AG08396 (cell line): ENCODE measurements at places on chromosomes 5 and 9.

DNA sequence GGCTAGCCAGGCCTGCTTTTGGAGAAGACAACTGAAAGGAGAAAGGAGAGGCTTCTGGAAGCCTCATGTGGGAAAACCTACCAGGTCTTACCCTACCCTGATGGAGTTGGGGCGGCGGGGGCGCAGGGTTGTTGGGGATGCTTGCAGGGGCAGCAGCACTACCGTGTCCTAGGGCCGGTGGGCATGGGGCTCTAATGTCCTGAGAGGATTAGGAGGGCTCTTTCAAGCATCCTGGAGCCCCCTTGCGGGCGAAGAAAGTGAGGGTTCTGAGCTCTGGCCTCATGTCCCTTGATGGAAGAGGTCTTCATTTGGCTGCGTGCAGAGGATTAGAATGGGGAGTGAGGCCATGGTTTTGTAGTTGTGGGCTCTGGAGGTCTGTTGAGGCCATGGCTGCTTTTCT lies 86.9 kb upstream of the PITX1 start:
- DNase-seq = no peak

DNA sequence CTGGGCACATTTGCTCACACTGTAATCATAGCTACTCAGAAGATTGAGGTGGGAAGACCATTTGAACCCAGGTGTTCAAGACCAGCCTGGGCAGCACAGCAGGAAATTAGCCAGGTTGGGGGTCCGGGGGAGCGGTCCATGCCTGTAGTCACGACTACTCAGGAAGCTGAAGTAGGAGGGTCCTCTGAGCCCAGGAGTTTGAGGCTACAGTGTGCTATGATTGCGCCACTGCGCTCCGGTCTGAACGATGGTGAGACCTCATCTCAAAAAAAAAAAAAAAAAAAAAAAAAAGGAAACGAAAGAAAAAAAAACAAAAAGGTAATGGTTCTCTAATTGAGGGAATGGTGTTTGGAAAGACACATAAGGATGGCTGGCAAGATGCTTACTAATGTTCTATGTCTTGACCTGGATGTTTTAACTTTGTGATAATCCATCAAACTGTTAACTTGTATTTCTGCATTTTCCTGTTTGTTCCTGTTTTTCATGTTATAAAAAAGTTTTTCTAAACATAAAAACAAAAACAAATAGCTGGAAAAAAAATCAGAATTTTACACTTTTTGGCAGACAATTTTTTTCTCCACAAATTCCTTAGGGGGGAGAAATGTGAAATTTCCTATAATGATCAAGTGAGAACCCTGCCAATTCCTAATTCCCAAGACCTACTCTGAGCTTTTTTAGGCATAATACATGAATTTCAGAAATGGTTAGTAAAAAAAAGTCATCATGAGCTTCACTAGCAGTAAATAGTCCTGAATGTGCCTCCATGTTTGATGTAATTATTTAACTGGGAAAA lies 96.9 kb downstream of the DENND1A start:
- DNase-seq = no peak

DNA sequence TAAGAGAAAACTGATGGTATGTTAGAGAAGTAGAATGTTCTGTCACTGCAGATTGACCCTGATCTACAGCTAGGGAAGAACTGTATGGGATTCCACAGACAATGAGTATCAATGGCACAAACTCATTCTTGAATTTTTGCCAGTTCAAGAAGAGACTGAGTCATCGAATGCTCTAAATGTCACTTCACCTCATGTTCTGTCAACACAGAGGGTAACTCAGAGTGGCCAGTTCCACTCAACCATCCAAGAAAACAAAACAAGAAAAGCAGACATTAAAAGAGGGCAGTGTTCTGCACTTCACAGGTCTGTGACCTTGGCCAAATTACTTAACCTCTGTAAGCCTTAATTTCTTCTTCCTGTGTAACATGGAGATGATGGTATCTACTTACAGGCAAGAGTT lies 132.2 kb upstream of the HMHB1 start:
- DNase-seq = peak; percentile 20

- DNase-seq = no peak
Observed at GRCh38 chr9:38391278-38392118, 1.0 kb upstream of the ALDH1B1 start.

GRCh38 chr5:35047785-35048404 lies at the start of gene AGXT2:
Gene AGXT2 (minus strand): TSS chr5:35047949. CDS start chr5:35047892, 57 bp downstream.
- DNase-seq = no peak

GRCh38 chr9:35385042-35385441 lies 104.9 kb upstream of the RUSC2 start:
- peak; percentile 68 for DNase-seq

GRCh38 chr5:139919308-139919707 lies 123.7 kb downstream of the PSD2 start:
- no peak for DNase-seq

DNA sequence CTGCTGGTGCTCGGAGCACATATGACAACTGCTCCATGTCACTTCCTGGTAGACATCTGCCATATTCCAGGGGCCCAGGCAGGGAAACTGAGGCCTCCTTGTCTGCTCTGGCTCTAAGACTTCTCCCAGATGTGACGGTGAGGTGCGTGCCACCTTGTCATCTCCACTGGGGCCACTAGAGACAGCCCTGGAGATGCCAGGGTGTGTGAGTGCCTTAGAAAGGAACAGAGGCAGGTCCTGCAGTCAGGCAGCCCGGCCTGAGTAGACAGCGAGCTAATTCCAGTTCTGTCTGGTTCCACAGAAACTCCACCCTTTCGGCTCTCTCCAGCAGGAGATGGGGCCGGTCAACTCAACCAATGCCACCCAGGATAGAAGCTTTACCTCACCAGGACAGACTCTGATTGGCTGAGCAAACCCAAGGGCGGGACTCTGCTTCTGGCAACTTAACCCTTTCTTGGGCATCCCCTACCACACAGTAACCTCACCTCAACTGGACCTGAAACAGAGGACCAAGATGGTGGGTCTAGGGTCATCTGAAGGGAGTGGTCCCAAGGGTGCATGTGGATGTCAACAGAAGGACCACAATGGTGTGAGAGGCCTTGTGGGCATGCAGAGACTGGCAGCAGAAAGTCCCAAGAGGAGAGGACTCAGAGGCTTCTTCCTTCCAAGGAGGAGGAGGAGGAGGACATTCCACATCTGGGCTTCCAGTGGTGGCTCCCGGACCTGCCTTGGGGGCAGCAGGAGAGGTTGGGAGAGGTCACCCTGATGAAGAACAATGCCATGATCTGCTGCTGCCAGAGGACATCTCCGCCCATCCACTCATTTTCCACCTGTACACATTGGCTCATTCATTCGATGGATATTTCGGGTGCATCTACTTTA lies 77.7 kb downstream of the RGS3 start:
- peak; percentile 75 for DNase-seq

DNA sequence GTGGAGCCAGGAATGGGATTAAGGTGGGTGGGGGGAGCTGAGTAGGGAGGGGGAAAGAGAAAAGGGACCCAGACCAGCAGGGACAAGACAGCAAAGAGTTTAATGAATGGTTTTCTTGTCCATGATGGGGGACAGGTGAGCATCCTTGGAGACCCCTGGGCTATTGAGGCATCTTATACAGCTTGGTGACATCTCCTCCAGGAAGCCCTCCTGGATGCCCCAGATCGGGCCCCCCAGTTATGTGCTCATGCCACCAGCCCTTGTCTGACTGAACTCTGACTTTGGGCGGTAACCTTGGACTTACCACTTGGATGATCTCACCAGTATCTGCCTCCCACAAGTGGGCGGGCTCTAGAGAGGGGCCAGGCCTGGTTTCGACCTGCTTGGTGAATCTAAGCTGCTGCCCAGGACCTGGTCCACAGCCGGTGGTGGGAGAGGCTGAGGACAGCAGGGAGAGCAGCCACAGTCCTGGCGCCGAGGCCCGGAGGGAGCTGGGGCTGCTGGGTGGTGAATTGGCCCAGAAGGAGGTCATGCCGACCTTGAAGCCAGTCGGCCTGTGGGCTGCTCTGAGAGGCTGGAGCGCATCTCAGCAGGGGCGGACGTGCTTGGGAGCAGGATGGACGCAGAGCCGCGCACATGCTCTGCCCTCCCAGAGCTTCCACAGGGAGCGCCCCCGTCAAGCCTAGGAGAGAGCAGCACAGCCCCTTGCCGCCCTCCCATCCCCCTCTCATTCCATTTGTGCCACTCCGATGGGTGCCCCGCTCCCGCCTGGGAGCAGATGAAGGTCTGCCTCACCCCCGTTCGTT lies 36.2 kb downstream of the UNC5A start:
- no peak for DNase-seq

GRCh38 chr5:122921826-122922225 lies 76.4 kb downstream of the SNX24 start:
- DNase-seq = no peak

GRCh38 chr5:87347272-87347671 lies 65.5 kb downstream of the CCNH start:
- no peak for DNase-seq

DNA sequence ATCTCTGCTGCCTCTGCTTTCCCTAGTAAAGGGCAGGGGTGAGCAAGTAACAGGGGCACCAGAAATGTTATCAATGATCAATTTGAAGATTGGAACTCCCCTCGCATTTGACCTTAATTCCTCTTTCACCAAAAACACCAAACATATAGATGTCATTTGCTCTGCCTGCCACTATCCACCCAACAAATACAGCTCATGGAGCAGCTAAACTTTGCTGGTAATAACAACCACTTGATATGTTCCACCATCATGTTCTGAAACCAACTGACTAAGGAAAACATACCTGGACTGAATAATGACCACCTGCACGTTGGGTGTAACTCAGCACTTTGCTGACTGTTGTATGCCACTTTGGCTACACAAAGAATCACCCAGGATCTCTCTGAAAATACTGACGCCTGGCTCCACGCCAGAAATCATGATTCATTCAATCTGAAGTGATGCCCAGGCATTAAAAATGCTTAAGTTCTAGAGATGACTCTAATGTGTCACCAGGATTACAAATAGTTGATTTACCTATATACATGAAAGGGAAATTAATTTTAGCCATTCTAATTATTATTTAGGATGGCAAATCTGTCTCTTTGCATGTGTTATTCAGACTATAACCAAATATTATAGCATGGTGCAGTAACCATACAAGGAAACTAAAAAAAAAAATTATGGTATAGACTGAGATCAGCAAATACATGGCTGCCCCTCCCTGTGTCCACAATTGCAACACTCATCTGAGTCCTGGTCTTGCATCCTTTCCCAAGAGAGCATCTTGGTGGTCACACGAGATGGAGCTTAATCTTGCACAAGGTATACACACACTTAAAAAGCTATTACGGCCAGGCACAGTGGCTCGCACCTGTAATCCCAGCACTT lies 43.1 kb upstream of the TTC39B start:
- DNase-seq = no peak

- no peak for DNase-seq
Observed at GRCh38 chr9:136149337-136149736, 30.7 kb upstream of the TMEM250 start.

DNA sequence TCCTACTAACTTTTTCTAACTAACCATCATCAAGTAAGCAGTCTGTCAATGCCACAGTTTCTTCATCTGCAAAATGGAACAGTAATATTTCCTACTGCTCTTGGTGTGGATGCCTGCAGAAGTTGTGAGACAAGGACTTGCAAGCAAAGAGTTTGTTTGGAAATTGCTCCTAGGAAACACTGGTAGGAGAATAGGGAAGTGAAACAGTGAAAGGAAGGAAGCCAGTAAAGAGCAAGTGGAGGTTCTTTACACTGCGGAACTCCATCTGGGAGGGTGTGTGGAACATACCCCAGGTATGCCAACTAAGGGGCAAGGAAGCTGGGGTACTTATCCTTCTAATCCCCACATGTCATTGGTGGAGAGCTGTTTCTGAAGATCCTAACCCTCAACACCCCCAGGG lies 119.9 kb downstream of the FOXD1 start:
- no peak for DNase-seq

DNA sequence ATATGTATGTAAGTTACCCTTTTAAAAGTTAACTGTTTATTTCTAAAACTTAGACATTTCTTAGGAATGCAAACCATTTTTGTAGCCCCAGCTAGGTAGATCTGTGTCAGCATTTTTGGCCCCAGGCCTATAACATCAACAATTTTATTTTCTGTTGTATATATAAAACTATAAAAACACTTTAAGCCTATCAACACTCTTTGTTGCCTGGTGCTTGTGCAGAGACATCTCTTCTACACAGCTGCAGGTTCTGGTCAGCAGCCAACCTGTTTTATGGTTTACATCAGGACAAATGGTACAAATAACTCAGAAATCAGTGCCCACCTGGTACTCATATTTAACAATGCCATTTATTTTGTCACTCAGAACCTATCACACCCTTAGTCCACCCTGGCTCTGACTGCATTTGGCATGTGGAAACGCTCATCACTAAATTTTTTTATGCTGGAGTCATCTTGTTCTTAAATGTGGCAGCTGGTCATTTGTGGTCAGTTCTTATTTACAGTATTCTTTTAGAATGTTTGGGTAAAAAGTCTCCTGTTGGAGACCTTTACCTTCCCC lies 173.4 kb downstream of the DNAH5 start:
- DNase-seq = peak; percentile 52

DNA sequence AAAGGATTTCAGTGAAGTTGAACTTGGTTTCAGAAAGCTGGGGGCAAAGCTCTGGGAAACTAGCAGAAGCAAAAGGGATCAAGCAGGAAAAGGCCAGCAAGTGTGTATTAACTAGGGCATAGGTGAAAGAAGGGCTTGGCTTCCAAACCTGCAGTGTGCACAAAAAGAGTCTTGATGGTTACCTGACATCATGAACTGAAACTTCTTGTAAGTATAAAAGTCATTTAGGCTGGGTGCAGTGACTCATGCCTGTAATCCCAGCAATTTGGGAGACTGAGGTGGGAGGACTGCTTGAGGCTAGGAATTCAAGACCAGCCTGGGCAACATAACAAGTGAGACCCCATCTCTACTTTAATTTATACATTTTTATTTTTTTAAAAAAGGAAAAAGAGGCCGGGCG lies 216.4 kb downstream of the EPB41L4A start:
- no peak for DNase-seq

DNA sequence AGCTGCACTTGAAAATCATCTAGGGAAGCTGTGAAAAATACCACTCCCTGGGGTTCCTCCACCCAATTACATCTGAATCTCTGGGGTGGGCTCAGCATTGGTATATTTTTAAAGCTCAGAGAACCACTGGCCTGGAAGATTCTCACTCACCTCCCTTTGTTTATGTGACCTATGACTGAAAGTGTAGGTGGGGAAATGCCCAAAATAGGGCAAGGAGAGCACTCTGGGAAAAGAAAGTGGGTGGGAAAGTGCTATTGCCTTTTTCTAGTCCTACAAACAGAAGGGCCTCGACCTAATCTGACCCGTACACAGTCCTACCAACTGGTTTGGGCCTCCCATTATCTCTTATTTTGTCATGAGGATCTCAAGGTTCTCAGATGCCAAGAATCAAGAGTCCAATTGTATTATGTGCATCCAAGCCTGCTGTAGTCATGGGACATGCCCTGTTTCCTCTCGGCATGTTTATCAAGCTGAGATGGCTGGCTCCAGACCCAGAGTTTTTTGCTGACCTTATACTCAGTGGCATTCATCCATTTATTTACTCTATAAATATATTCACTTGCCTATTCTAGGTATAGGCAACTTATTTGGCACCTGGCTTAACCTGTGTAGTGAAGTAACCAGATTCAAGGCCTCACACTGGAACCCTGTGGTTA lies 483.7 kb downstream of the ENC1 start:
- DNase-seq = no peak
